Omental fat pad (tissue), 4 donors: ENCODE measurements at places on chromosomes 12 and 14.

- no peak for DNase-seq
These were observed 129.0 kb downstream of the RBM19 start for GRCh38 chr12:113837084-113837483.

DNA sequence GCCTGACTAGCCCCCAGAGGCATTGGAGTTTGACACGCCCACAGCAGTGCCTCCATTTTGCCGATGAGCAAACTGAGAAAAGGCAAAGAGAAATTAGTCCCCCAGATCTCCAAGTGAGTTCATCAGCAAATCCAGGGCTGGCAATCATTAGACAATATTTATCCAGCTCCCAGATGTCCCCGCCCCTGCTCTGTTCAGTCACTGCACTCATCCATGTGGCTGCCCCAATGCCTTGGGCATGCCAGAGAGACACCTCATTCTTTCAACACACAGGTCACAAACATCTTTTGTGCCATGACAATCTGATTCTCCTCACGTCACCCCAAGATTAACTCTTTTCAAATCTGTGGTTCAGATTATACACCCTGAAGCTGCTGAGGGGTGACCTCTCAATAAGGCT lies 43.5 kb downstream of the DPF3 start:
- no peak for DNase-seq

DNA sequence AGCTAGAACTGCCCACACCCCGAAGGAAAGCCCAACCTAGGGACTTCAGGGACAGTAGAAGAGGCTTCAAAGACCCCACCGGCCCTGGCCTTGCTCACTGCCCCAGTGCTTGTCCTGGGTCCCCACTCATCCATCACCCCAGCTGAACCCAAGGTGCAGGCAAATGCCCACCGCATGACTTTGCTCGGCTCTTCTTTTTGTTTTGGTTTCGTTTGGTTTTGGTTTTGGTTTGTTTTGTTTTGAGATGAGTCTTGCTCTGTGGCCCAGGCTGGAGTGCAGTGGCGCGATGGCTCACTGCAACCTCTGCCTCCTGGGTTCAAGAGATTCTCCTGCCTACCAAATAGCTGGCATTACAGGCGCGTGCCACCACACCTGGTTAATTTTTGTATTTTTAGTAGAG lies 9.0 kb downstream of the CCDC85C start:
- DNase-seq: no peak

- no peak for DNase-seq
These were observed 115.2 kb downstream of the LGMN start for GRCh38 chr14:92633274-92633616.

DNA sequence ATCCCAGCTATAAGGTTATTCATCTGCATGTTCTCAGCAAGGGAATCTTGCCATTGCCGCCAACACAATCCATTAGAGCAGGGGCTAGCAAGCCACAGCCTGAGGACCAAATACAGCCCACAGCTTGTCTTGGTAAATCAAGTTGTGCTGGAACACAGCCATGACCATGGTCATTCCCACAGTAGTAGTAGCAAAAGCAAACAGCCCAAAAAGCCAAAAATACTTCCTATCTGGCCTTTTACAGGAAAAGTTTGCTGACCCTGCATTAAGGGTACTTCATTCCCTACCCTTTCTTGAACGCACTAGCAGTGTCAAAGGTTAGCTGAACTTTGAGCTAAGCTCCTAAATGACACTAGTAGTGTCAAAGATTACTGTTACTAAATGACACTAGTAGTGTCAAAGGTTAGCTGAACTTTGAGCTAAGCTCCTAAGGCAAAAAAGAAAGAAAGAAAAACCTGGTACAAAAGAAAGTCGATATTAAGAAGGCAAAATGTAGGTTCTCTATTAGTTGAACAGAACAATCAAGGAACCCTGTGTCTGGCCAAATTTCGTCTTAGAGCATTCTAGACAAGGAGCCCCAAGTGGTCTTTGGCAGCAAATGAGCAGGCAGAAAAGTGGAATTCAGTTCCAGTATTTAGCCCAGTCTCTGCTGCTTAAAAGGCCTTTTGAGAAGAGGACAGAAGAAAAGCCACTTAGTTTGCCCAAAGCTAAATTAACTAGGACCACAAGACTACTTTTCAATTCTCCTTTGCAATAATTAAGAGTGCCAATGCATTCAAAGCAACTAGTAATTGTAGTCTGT lies 67.7 kb downstream of the NT5DC3 start:
- DNase-seq: no peak

DNA sequence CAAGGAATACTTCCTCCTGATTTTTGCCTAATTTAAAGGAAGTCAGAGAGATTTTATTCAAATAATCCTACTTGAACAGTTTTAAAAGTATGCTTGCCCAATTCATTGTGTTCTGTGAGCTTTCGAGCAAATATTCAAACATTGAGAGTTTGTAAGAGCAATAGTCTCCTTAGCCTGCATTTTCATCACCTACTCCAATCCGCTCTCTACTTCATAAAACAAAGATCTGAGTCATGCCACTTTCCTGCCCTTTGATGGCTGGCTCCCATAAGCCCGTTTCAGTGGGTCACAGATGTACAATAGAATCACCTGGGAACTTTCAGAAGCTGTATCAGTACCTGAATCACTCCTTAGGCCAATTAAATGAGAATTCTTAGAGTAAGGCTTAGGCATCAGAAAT lies 319.2 kb downstream of the PDZRN4 start:
- DNase-seq: no peak

DNA sequence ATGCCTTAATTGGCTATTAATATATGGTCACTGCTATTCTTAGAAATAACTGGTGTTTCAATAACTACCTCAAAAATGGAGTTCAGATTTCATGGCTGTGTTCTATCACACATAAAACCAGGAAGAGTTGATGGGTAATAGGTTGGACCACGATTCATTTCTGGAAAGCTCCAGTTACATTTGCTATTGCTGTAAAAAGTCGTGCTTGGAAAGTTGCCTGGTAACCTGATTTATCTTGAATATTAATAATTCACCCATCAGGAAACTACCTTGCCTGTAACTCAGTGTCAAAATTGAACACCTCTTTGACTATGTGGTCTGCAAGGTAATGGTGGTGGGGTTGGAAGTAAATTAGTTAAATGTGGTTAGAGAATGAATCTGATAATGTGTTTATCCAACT lies 104.7 kb upstream of the IFNG-AS1 start:
- no peak for DNase-seq

DNA sequence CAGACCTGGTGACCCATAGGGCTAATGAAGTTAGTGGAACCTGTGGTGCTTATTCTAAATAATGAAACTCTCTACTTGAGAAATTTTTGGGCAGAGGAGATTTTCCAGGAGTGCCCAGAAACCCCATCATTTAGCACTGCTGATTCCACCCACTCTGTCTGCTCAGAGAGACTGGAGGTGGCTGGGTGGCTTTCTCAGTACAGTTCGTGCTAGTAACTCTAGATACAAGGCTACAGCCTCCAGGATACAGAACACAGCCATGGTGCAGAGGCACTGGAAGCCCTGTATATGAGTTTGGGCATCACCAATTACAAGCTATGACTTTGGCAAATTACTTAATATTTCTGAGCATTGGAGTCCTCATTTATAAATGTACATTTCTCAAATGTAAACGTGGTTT lies 32.4 kb downstream of the CCDC177 start:
- DNase-seq: no peak

DNA sequence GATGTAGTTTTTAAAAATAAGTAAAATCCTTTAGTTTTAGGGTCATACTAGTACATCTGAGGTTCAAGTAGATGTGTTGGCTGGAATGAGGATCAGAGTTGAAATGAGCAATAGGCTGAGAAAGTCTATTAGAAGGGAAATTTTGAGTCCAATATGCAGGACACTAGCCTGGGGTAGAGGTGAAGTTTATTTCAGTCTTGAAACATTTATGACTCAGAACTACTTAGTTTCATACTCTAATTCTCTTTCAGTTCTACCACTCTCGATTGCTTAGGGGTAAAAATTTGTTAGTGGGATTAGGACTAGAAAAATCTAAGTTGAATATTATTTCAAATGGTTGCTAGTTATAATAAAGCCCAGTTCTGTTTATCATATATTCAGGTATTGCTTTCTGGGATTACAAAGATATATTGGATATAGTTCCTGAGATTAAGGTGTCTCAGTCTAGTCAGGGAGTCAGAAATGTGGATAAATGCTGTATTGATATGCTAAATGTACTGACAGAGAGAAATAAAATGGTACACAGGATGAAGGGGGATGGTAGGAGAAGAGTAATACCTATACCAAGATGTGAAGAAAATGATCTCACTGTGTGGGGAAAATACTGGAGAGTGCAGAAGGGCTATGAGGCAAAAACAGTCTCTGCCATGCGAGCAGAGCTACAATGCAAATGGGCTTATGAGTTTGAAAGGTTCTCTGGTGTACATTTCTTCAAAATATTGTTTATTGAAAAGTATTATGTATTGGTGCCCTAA lies 395.8 kb upstream of the FBXO33 start:
- no peak for DNase-seq

GRCh38 chr14:71799841-71800240 lies 132.4 kb upstream of the RGS6 start:
- no peak for DNase-seq

- no peak for DNase-seq
These were observed 127.4 kb upstream of the BTG1 start for GRCh38 chr12:92273076-92273475.

GRCh38 chr14:31388687-31389413 lies 31.5 kb downstream of the HEATR5A start:
- DNase-seq: no peak

DNA sequence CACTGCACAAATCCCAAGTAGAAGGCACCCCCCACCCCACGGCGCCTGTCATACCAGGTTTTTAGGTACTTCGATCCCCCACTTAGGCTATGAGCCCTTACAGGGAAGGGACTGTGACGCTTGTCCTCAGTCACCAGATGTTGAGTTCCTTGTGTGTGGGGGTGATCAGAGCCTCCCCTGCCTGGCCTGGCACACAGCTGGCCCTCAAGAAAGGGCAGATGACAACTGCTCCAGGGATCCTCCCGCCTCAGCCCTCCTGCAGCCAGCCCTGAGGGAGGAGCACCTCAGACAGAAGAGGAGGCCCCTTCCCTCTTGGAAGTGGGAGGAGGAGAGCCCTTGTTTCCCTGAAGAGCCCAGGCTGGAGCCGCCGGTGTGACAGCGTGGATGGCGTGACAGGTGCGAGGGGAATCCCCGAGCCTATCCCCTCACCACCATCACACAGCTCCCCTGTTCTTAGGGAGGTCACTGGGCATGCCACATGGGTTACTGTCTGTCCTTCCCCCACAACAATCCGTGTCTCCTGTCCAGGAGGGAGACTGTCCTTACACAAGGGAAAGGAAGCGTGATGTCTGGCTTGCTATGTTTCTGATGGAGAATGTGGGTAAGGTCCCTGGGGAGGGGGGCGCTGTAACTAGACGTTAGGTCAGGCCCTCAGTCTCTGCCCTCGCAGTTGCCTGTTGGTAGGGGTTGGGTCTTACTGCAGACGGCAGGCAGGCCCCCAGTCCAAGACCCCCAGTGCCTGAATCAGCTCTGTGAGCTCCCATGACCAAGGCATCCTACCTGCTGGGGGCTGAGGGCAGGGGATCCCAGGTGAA lies 31.4 kb downstream of the P2RX4 start:
- DNase-seq: no peak

GRCh38 chr12:118330421-118331018 lies 42.2 kb downstream of the TAOK3 start:
- no peak for DNase-seq

GRCh38 chr12:119868992-119869391 lies 8.1 kb downstream of the CIT start:
- no peak for DNase-seq

DNA sequence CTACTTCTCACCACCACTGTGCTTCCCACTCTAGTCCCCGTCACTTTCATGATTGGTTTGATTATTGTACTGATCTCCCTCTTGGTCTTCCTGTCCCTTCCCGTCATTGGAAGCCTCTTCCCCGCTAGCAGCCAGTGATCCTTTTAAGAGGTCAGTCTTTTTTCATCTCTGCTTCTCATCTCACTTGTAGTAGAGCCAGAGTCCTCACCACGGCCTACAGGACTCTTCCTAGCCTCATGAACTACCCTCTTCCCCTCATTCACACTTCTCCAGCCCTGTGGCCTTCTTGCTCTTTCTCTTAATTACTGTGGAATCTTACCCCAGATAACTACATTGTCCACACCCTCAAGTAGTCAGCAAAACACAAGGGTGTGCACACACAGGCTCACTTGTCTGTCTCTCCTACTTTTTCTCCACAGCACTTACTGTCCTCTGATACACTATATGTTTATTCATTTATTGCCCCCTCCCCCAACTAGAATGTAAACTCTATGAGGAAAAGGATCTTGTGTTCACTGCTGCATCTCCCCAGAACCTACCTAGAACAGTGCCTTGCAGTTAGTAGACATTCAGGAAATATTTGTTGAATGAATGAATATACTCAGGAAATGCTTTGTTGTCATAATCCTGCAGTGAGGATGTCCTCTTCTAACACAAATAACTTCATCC lies 66.3 kb downstream of the CKB start:
- DNase-seq: no peak

GRCh38 chr12:53804429-53804828 lies 52.6 kb upstream of the CISTR start:
- no peak for DNase-seq

DNA sequence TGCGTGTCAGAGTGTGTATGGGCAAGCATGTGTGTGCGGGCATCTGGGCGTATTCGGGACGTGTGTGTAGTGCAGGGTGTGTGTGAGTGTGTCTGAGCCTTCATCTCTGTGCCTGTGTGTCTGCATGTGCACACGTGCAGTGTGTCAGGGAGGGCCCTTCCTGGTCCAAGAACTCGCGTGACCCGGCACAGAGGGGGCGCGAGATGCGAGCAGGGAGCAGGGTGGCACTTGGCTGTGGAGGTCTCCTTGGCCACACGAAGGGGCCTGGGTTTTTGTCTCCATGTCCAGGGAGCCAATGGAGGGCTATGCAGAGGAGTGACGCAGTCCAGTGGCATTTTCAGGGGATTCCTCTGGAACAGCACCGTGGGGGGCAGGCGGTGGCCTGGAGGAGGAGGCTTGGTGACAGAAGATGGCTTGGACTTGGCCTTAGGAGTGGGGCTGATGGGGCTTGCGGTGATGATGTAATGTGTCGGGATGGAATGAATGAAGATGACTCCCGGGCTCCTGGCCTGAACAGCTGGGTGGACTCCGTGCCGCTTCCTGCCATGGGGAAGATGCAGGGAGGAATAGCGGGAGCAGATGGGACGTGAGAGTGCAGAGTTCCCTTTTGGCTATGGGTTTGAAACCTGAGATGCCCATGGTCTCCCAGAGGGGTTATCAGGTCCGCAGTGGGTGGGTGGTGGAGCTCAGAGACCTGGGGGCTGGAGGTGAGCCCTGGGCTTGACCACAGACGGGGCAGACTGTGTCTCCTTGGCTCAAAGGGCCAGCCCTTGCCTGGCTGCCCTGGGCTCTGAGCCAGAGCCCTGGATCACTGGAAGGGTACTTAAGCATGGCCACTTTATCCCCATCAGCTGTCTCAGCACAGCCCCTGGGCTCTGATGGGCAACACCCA lies 208.3 kb downstream of the PHETA1 start:
- no peak for DNase-seq
